ENCODE measurements at places on chromosomes 16 and 17. TPM values are rescaled to one million over a fixed set of nuclear protein-coding genes. Genes with fewer than 3 reads are reported as not detected.
A peak's percentile ranks its signal among the peaks of the same experiment; 100 is the strongest.

DNA sequence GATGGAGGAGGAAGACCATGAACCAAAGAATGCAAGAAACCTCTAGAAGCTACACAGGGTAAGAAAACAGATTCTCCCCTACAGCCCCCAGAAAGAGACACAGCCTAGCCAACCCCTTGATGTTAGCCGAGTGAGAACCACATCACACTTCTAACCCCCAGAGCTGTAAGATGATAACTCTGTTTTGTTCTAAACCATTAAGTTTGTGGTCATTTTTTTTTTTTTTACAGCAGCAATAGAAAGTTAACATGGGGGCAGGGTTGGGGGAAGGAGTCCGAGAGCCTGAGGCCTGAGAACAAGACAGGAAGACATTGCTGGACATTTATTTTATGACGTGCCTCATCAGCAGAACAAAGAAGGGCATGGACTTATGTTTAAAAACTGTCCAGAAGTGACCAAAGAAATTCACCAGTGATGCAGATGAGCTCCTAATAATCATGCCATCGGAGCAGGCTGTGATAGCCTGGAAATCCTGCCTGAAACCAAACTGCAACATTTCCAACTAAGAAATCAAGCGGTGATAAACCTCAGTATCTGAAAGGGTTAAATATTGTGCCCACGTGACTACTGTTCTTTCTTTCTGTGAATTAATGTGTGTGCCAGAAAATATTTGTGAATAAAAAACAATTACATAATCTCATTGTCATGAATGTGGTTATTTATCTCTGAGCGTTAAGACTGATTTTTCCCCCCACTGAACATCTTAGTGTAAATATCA is 1.1 kb downstream of the ABCA9 start:
- no peaks in the 10 kb centered on the region for H3K4me1 ChIP-seq
- no peaks in the 10 kb centered on the region for H3K36me3 ChIP-seq
- H3K27me3 ChIP-seq = no peaks in the 10 kb centered on the region
- H3K4me3 ChIP-seq = no peak overlapping the region

The TNFRSF13B gene
- not detected for total RNA-seq

- H3K4me3 ChIP-seq = no peak overlapping the region
- no peak for DNase-seq
- no peak overlapping the region for H3K27ac ChIP-seq
Observed at GRCh38 chr17:1423456-1424135, 23.6 kb upstream of the YWHAE start.

GRCh38 chr16:49883076-49884014 is 27.4 kb upstream of the ZNF423 start:
- peak; percentile 65 for DNase-seq
- no peak overlapping the region for H3K4me3 ChIP-seq
- no peaks in the 10 kb centered on the region for H3K27me3 ChIP-seq
- H3K27ac ChIP-seq = no peak overlapping the region
- H3K36me3 ChIP-seq = no peaks in the 10 kb centered on the region

GRCh38 chr17:72270273-72270924 is 149.6 kb downstream of the SOX9 start:
- no peak overlapping the region for H3K4me3 ChIP-seq
- no peak overlapping the region for H3K27ac ChIP-seq
- peaks cover 26% of the 10 kb centered on the region for H3K4me1 ChIP-seq
- H3K36me3 ChIP-seq = no peaks in the 10 kb centered on the region
- no peak for DNase-seq

The CYGB gene
- 1.1 TPM for total RNA-seq

The ADAD2 gene
- not detected for total RNA-seq

GRCh38 chr17:28372203-28372944 is 880 bp downstream of the SARM1 start:
- peak overlapping the region; percentile 66 for H3K4me3 ChIP-seq
- H3K27ac ChIP-seq = no peak overlapping the region
- H3K27me3 ChIP-seq = peaks cover 40% of the 10 kb centered on the region
- peaks cover 13% of the 10 kb centered on the region for H3K4me1 ChIP-seq
- peak; percentile 62 for DNase-seq

- no peaks in the 10 kb centered on the region for H3K27me3 ChIP-seq
- H3K27ac ChIP-seq = no peak overlapping the region
- no peaks in the 10 kb centered on the region for H3K36me3 ChIP-seq
- DNase-seq = no peak
- H3K4me1 ChIP-seq = no peaks in the 10 kb centered on the region
- no peak overlapping the region for H3K4me3 ChIP-seq
Observed at GRCh38 chr17:45351831-45352230, 35.0 kb upstream of the MAP3K14 start.

Data from neural progenitor cell (in vitro differentiated cells).